ENCODE measurements at places on chromosomes 3 and 15.

- DNase-seq: no peak
Measured at GRCh38 chr3:99128235-99128634, 226.7 kb upstream of the DCBLD2 start.

GRCh38 chr15:101056366-101057334 is 137.5 kb downstream of the LRRK1 start:
- DNase-seq: no peak

DNA sequence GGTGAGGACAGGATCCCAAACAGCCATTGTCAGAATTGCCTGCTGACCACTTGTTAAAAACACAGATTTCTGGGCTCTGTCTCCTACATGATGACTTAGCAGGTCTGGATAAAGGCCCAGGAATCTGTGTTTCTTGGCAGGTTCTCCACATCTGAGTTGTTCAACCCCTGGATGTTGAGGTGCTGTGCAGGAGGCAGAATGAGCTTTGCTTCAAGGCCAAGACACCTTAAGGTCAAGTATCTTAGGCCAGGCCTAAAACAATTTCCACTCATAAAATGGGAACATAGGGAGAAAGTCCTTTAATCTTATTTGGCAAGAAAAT is 678.7 kb upstream of the CFAP20DC start:
- no peak for DNase-seq

- no peak for DNase-seq
Measured at GRCh38 chr3:170076715-170077238, 39.0 kb downstream of the GPR160 start.

DNA sequence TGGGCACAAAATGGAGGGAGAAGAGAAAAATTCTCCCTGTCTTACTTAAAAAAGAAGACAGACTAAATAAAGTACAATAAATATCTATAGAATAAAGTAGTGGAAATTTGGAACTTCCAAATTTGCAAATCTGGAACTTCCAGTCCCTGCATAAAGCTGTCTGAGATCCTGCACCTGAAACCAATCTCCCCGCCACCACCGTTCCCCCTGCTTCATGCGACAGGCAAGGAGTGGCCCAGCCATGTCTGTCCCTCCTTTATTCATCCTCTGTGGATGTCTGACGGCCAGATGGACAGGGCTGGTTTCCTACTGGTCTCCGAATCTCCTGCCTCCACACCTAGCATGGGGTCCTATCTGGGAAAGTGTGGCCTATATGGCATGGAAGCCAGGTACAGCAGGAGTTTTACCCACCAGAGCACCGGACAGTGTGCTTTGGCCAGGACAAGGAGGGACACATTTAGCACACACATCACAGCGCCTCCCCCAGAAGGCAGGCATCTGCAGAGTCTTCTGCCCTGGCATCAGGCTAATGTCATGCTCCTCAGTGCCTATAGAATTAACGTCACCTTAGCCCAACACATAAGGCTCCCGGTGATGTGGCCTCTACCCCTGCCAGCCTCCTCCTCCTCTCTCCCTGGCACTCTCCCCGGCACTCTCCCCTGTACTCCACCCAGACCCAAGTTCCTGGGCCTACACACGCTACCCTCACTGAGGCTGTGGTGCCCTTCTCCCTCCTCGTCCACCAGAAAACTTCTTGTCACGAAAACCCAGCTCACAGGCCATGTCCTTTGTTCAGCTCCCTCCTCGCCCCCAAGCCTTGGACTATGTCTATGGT is 170.8 kb downstream of the XXYLT1 start:
- no peak for DNase-seq

DNA sequence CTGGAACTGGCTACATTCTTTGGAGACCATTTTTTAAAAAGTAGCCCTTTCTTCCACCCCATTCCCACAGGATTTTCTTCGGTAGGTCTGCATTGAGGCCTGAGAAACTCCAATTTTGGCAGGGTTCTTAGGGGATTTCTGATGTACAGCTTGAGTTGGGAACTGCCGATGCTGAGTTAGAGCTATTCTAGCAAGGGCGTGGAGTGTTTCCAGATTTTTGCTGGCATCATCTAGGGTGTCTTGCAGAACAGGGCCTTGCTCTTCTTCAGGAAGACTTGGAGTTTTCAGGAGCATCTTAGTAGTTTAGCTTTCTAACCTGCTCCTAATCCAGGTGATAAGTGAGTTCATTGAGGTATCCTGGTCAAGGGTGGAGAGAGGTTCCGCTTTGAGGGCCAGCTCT is 41.0 kb downstream of the SV2B start:
- DNase-seq: no peak

DNA sequence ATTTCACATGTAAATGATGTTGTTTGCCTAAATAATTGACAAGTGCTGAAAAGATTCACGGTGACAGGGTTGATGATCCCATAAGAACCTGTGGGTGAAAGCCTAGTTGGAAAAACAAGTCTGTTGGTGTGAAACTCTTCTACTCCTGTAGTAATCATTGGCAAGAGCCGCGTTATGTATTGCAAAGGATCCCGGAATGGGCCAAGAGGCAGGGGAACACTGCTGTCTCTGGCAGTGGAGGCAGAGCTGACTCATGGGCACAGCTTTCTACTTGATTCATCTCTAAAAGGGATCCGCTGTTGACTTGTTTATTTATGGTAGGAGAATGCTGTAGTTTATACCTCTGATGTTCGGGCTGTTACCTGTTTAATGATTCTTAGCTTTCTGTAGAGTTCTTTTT is 63.1 kb downstream of the MAP6D1 start:
- no peak for DNase-seq

GRCh38 chr3:149430216-149430615 is 44.3 kb upstream of the TM4SF4 start:
- DNase-seq: no peak

DNA sequence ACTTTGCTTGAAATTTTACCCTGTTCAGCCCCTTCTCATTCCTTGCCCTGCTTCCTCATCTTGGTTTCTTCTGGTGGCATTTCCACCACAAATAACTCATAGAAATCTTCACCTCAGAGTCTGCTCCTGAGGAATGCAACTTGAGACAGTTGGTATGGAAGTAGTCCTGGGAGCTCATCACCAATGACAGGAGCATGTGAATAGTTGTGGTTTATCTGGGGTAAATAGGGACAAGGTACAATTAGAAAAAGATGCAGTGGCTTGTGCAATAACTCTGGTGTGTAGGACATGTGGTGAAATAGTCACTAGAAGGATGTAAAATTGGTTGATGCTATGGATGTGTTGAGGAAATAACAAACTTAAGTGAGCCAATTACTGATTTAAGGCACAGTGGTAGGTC is 72.7 kb upstream of the CHRNA7 start:
- no peak for DNase-seq

DNA sequence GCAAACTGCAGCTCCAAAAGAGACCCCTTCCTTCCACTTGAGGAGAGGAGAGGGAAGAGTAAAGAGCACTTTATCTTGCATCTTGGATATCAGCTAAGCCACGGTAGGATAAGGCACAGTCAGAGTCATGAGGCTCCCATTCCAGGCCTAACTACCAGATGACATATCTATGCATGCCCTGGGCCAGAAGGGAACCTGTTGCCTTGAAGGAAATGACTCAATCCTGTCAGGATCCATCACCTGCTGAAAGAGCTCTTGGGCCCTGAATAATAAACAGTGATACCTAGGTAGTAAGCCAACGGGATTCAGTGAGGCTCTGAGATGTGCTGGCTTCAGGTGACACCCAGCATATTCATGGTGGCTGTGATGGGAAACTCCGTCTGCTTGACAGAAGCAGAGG is 118.5 kb upstream of the EPHA3 start:
- no peak for DNase-seq

DNA sequence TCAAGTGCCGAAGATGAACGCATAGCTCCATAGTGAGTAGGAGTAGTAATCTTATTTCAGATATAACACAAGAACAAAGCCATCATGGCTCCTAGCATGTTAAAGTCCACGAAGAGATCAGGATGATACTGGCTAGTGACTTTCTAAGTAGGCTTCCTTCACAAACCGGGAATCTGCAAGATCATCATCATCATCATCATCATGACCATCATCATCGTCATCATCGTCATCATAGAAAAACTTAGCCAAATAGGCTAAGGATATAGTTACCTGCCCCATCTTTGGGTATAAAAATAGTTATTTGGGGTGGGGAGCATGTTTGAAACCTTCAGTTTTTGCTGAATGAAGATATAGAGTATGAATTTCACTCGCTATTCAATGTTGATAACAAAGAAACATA is 57.9 kb downstream of the PYDC2 start:
- DNase-seq: no peak

DNA sequence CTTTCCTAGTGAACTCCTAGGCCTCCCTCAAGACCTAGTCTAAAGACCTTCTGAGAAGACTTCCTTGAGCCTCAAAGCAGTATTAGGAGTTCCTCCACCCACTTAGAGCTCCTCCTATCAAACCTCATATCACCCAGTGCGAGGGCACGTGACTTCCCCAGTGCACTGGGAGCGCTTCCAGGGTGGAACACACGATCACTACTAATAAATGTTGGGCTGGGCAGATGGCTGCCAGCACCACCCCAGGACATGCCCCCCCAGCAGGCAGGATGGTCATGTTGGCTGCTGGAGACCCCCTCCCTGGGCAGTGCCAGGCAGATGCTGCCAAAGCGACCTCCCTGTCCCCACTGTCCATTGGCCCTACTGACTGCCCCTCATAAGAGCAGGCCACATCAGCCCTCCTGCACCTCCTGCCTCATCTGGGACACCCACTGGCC is 8.5 kb upstream of the PLXND1 start:
- no peak for DNase-seq

GRCh38 chr3:126392246-126392645 is 2.5 kb upstream of the CFAP100 start:
- no peak for DNase-seq

DNA sequence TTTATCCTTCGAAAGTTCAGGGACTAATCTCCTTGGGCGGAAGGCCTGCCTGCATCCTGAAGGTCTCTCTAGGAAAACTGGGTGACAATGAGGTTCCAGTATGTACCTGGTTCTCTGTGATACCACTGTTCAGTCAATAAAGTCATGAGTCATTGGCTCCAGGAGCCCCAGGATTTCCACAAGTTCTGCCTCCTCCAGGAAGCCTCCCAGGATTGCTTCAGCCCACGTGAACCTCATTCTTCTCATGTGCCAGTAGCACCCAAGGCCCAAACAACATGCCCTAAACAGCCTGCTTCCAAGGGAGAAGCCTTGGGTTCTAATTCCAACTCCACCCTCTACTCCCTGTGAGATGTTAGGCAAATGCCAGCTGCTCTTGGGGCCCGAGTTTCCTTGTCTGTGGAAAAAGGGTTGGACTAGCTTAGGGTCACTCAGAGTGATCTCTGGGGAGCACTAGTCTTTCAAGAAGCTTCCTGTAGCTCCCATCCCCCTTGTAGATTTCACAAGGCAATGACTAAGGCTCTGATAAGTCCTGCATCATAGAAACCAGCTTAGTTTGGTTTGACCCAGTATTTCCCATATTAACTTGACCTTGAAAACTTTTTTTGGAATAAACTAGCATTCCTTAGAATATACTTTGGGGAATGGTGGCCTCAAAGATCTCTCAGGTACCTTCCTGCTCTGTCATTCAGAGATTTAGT is 118.3 kb upstream of the ATP2B2 start:
- no peak for DNase-seq

GRCh38 chr3:71413572-71413971 is 170.0 kb downstream of the FOXP1 start:
- no peak for DNase-seq

DNA sequence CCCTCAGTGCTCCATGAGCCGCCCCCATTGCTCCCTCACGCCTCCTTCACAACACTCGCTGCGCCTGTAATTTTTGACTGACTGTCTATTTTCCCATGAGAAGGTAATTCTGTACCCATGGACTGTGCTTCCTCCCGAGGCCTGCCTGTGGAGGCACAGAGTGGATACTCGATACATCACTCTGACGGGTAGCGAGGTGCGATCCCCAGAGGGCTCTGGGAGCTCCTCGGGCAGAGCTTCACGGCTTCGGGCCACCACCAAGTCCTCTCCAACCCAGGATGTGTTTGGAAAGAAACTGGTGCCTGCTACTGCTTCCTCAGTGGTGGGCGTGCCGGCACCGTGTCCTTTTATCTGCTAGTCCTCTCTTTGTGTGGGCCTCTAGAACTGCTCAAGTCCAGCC is 108.6 kb upstream of the DLG1 start:
- no peak for DNase-seq

DNA sequence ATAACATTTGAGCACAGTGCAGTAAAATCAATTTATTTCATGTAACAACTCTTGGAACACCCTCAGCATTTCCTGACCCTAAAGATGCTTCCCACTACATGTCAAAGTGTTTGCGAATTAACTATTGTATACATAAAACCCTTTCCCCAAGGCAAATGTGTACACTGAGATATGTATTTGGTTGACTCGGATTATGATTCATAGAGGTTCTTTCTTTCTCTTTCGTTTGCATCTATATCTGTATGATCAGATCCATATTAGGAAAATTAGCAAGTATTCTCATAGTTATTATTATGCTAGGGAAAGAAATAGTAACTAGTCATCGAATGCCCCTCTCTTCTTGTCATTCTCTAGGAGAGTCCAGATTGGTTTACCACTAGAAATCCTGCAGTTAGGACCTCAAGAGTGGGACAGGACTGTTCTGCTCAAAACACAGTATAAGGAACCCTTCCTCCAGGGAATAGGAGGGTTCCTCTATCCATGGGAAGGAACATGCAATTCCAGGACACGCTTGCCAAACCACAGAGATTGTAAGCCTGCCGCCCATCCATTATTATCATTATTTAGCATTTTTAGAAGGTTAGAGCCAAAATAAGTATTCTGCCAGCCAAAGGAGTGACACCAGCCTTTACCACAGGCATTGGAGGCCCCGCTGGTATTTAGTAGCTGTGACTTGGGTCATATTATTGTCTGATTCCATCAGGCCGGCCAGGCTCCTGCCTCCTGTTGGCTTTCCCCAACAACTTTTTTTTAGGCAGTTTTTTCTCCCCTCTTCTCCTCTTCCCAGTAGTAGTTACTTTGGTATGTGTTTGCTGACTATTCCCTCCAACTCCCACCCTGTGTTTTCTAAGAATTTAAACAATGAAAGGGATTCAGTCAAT is 100.7 kb downstream of the GALK2 start:
- no peak for DNase-seq

GRCh38 chr15:68792901-68793766 is 27.6 kb downstream of the ANP32A start:
- DNase-seq: no peak

DNA sequence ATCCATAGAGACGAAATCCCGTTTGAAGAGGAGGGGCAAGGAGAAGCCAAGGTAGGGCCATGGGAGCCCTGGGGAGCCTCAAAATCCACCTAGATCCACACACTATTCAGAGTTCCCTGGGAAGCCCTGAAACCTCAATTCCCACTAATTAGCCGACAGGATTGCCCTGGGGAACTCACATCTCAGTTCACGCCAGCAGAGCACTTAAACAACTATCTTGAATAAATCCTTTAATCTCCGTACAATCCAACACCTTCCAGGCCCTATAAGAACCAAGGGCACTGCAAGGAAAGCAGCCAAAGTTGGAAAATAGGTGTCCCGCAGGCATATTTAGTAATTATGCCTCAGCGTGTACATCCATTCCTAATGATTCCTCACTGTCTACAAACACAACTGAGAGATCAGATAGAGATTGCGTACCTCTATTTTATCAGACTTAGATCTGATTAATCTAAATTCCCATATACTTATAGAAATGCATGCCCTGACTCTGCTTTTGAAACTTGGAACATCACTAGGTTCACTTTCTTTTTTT is 25.6 kb upstream of the EIF4A2 start:
- DNase-seq: no peak

- no peak for DNase-seq
Measured at GRCh38 chr15:64209680-64210334, 47.0 kb upstream of the PPIB start.

GRCh38 chr3:150014782-150015181 is 44.1 kb upstream of the PFN2 start:
- no peak for DNase-seq

All from T-helper 2 cell treated with Interferon-gamma antibody and Interleukin-4, amounts not matched to agents 5 μg/mL and 100 μg/mL, for 36 hours (primary cell).